Stimulated activated CD8-positive, alpha-beta memory T cell treated with anti-CD3 and anti-CD28 coated beads, Interleukin-2, amount 100 ng/mL, for 48 hours (primary cell): ENCODE measurements at places on chromosomes 2 and 18.

DNA sequence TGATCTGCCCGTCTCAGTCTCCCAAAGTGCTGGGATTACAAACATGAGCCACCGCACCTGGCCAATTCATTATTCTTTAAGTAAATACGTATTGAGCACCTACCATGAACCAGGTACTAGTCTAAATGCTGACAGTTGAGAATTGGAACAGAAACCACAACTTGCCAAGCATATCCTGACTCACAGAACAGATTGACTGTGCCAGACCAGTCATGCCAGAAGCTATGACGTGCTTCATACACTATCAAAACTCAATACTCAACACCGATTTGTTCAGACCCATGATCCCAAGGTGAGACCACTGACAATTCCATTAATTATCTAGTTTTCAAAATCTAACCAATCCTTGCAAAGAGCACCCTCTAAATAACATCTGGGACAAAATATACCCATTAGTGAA, 148.6 kb downstream of the B3GNT2 start:
- DNase-seq, result no peak

- no peak for DNase-seq
These were observed 1.7 kb downstream of the EMILIN1 start for GRCh38 chr2:27080140-27080469.

DNA sequence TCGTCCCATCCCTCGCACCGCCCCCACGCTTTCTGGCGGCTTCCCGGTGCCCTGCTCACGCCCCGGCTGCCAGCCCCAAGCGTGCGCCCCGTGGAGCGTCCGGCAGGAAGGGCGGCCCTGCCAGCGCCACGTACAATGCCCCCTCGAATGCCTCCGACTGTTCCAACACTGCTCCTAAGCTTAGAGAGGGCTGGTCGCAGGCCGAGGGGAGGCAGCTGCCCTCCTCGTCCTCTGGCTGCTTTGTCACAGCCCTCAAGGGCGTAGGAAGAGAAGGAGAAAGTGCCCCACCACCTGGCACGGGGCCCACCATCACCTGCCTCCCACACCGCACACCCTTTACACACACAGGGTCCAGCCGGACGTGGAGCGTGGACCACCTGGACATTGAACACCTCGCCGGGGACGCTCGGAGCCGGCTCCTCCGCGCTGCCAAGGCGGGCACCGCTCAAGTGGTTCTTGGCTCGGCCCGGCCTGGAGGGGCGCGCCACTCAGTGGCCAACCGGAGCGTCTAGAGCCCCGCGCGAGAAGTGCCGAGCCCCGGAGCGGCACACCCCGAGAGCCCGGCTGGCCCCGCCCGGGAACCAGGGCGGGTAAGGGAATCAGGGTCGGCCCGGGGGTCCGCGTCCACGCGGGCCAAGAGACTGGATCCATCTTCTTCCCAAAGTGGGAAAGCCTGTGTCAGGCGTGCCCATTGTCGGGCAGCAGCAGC, 830 bp downstream of the DNER start:
- DNase-seq, result no peak

- no peak for DNase-seq
These were observed 72.8 kb upstream of the POU3F3 start for GRCh38 chr2:104781151-104781550.

DNA sequence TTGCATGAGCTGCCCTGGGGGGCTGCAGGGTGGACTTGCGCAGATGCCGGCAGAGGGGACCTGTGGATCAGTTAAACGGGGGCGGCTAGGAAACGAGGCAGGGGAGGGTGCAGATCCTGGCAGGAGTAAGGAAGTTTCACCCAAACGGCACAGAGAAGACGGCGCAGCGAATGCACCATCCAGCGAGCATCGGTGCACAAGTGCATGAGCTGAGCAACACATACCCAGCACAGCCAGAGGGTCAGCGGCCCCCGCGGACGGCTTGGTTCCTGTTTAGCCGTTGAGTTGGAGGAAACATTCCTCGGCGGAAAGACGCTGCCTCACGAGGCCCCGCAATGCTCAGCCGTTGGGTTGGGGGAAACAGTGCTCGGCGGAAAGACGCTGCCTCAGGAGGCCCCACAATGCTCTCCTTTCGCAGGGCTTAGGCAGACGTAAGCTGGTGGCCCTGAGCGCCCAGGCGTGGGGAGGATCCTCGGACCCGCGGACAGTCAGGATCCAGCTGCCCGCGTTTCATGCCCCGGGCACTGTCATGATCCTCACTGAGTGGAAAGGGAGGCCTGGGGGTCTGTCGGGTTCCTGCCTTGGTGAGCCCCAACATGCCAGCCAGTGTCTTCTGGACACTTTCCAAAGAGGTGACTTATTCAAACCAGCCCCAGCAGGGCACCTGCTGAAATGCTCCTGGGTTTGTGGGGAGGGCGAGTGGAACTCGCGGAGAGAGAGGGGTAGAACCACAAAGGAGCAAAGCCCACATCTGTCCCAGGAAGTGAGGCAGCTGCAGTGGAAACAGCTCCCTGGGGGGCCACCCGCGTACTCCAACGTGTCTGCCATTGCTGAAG, 86.3 kb downstream of the NDUFA10 start:
- no peak for DNase-seq

DNA sequence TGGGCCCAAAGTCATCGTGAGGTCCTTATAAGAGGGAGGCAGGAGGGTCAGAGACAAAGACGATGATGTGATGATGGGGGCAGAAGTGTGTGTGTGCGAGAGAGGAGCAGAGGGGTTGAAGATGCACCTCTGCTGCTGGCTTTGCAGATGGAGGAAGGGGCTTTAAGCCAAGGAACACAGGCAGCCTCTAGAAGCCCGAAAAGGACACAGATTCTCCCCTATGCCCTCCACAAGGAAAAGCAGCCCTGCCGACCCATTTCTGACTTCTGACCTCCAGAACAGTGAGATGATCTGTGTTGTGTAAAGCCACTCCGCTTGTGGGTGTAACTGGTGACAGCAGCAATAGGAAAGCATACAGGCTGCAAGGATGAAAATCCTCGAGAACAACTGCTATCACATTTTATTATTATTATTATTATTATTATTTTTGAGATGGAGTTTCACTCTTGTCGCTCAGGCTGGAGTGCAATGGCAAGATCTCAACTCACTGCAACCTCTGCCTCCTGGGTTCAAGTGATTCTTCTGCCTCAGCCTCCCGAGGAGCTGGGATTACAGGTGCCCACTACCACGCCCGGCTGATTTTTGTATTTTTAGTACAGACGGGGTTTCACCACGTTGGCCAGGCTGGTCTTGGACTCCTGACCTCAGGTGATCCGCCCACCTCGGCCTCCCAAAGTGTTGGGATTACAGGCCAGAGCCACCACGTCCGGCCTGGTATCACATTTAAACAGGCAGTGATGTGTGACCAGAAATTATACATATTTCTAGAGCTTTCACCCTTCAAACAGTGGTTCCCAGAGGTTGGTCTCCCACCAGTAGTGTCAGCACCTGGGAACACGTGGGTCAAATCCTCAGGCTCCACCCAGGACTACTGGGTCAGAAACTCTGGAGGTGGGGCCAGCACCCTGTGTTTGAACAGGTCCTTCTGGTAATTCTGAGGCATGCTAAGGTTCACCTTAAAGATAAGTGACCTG, 170.5 kb downstream of the TGIF1 start:
- no peak for DNase-seq

DNA sequence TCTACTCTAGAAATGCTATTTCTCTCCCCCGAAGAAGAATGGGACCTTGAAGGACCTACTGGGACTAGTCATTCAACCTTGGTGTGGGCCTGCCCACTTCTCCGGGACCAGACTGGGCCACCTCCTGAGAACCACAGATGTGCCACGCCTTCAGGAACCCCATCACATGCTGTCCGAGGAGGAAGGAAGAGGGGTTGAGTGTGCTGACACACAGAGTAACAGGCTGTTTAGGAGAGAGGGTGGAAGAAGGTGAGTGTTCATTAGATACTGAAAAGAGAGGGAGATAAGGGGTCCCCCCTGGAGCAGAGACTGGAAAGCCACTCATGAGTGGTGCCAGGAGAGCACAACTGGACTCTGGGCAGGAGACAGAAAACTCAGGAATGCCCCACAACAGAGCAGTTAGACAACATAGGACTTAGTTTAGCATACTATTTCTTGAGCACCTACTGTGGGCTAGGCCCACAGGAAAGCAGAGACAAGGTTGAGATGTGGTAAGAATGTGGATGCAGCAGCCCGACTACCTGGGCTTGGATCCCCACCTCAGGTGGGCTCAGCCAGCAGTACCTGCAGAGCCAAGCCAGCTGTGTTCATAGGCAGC, 286.4 kb upstream of the NCKAP5 start:
- DNase-seq, result no peak

DNA sequence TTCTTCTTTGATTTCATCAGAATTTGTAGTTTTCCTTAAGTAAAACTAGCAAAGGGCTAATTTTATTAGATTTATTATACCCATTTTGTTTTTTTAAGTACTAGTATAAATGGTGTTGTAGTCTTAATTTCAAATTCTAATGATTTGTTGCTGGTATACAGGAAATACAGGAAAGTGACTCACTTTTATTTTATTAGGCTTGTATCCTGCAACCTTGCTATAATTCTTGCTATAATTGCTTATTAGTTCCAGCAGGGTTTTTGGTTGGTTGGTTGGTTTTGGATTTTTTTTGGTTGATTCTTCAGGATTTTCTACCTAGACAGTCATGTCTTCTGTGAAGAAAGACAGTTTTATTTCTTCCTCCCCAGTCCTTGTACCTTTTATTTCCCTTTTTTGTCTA, 110.6 kb upstream of the IL1R2 start:
- DNase-seq, result no peak

DNA sequence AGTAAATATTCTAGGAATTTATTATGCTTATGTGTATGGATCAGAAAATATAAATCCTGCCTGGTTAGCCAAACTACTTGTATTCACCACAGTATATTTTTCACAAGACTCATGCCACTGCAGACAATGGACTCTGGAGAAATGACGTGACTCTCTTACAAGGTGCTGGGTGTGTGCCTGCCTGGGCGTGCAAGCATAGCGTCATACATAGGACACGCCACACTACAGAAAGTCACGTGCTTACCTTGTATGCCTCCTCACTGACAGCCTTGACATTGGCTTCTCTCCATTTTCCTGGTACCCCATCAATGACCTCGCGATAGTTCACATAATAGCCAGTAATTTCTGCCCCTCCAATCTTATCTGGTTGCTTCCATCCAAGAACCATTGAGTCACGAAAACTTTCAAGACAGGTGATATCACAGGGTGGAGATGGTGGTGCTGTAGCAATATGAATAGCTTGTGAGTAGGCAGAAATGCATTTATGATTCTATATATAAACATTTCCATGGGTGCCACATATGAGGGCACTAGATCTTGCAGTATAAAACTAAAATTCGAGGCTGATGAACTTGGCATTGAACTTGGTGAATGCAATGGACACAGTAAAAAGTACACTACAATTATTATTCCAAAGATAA, 93.2 kb downstream of the MYOM1 start:
- DNase-seq, result no peak

DNA sequence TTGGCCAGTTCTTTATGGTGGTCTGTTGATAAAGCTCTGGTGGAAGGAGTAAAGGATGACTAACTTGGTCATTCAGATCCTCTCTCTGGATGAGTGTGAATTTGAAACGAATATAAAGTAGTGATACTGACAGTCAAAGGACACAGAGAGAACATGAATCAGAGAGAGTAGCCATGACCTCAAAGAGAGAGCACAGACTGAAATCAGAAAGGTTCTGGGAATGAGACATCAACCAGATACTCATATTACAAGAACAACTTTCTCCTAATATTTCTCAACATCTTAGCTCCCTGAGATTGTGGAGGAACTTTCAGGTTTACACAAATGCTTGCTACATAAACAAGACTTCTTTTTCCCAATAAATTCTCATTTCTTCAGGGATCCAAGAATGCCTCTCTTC, 849.1 kb upstream of the CHAC2 start:
- DNase-seq, result no peak

DNA sequence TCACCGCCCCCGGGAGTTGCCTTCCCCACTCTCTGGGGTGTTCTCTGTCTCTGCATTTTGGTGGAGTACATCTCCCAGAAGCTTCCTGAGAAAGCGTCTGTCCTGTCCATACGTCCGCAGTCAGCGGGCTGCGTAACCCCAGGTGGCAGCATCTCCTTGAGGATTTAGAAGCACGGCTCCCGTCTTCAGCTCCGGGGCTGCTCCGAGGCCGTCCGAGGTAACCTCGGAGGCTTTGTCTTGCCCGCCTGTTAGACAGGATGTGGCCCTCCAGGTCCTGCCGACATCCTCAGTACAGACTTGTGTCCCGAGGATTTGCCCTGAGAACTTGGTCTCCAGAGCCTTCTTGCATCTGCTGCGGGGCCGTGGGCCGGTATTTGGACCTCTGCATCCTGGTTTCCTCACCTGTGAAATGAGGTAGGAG, 58.4 kb downstream of the CTDP1 start:
- no peak for DNase-seq

GRCh38 chr2:120231974-120232635, 8.9 kb upstream of the TMEM185B start:
- DNase-seq, result peak; percentile 34

DNA sequence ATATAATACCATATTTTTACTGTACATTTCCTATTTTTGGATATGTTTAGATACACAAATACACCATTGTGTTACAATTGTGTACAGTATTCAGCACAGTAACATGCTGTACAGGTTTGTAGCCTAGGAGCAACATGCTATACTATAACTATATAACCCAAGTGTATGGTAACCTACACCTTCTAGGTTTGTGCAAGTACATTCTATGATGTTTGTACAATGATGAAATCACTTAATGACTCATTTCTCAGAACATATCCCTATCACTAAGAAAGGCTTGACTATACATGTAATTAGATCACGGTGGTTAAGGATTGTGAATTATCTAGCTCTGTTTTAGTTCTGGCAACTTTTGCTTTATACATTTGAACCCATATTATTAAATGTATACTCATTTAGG, 31.3 kb downstream of the NPHP1 start:
- DNase-seq, result no peak

GRCh38 chr2:150110548-150110947, 376.9 kb downstream of the RND3 start:
- DNase-seq, result no peak

DNA sequence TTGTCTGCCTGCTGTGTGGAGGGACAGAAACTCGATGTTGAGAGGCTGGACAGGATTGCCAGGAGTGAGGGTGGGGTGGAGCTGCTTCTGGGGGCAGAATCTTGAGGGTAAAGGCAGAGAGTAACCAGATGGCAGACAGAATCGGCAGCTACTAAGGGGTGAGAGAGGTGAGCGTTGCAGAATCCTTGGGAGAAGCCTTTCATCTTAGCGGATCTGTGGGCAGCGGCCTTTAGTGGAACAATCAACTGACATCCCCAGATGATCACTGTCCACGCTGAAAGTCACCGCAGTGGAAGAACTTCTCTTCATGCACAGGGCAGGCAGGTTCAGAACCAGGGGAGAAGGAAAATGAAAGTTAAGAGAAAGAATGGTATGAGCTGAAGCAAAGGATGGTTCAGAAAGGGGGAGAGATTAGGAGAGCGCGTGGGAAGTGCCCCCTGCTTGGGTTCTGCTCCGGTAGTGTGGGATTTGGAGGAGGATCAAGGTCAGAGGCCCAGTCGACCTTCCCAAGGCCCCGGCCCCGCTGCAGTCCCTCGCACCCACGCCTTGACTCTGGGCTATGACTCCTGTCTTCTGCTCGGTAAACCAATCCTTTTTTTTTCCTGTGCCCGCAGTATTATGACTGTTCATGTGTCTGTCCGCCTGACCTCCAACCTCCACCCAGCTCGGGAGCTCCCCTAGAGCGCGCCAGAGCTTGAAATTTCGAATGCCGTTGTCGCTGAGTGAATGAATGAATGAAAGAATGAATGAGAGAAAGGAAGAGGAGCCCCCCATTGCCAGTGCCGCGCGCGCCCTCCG, 584 bp downstream of the BOLA3 start:
- no peak for DNase-seq

GRCh38 chr2:86280191-86280667, 57.2 kb downstream of the REEP1 start:
- DNase-seq, result no peak
